NCI-H82 (cell line): ENCODE measurements at places on chromosomes 1 and 21.

GRCh38 chr1:176379626-176380339, 83.2 kb upstream of the PAPPA2 start:
- DNase-seq = no peak

GRCh38 chr1:202807451-202807925, 733 bp downstream of the KDM5B start:
- DNase-seq = peak; percentile 51

DNA sequence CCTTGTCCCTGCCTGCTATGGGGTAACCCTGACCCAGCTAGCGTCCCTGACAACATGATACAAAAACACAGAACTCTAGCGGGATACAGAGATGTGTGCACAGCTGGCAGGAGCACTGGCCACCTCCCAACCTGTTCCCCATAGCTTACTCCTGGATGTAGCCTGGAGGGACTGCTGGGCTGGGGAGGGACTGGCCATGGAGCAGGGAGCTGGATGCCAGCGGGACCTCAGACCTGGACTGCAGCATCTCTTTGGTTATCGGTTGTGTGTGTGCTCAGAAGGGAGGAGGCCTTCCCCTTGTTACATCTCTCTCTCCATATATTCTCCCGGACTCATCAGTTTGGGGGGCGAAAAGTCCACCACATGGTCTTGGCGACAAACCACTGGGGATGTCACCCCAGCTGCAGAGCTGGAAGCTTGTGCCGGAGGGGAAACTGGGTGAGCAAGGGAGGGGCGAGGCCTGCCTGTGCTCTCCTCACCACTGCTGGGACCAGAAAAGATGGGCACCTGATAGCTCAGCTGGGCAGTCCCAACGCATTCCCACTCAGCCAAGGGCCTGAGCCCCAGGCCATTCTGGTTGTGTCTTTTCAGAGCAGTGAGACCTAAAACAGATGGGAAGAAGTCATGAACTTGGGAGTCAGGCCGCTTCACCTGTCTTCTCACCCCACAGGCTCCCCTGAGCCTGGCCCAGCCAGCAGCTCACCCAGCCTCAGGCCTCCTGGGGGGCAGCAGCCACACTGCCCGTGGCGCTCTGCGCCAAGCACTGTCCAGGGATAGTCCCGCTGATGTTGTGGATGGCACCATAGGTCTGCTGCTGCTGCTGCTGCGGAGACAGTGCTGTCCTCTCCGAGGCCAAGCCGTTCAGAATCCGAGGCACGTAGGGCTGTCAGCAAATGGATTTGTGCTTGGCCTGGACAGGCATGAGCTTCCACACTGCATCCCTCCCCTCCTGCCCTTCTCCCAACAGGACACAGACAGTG, 35.6 kb downstream of the TMEM63A start:
- no peak for DNase-seq

DNA sequence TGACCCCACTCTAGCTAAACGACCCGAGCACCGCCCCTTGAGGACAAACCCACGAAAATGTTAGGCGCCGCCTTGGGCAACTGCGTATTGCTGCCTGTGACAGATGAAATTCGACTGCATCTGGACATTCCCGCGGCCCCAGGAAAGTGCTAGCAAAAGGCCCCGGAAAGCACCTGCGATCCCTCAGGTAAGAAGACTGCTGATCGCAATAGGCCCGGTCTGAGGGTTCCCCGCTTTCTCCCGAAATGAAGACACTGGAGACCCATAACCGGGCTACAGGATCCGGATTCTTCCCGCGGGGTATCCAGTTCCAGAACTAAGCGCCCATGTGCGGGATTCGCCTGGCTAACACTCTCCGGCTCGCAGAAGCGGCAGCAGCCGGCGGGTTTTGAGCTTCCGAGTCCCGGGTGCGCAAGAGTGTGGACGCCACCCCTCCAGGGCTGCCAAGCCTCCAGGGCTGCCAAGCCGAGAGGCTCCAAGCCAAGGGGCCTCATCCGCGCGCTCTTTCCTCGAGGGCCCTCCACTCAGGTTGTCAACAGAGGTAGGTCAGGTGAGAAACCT, 157.9 kb upstream of the NBPF11 start:
- DNase-seq = no peak

DNA sequence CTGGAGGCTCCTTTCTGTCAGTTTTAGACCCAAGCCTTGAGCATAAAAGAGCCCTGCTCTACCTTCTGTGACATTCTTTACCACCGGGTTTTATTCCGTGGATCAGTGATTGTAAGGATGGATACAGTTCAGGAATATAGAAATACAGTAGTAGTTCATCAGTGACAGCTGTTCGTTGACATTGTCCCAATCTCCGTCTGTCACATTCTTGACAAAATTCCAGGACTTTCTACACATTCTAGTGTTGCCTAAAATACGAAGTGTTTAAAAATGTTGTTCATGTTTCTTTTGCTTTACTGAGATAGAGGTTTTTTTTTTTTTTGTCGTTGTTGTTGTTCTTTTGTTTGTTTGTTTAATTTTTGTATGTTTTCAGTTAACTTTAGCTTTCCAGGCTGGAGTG, 29.9 kb downstream of the MAP10 start:
- no peak for DNase-seq

DNA sequence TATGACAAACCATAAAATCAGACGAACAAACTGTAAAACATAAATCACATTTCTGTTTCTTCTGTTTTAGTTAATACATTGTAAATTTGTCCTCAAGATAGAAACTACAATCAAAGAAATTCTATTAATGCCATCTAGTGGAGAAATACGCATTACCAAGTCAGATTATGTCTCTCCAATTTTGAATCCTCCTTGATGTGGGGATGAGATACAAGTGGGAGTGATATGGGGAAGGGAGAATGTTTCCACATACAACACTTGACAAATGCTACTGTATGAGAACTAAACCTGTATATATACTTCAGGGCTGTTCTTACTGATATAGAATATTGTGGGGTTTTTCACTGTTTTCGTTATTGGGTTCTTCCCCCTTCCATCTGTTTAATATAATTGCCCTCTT, 2.6 kb downstream of the HFM1 start:
- peak; percentile 67 for DNase-seq

DNA sequence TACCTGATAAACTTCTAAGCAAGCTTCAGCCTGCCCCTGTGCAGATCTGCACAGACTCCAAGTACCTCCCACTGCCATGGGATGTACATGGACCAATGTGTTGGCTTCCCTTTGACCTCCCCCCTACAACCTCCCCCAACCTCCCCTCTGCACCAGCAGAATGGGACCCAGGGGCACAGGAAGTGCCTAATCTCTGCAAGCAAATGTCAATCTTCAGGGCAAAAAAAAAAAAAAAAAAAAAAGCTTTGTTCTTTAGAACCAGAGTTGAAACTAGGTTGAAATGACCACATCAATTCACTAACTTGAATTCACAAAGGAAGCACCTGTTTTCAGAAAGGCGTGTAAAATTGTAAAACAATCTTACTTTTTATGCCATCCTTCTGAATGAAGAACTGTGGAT, 53.9 kb upstream of the TIAM1 start:
- peak; percentile 14 for DNase-seq

GRCh38 chr1:28139025-28139712, 37.3 kb downstream of the PTAFR start:
- DNase-seq = no peak

GRCh38 chr1:67674260-67675011, 10.6 kb upstream of the GADD45A start:
- peak; percentile 97 for DNase-seq

DNA sequence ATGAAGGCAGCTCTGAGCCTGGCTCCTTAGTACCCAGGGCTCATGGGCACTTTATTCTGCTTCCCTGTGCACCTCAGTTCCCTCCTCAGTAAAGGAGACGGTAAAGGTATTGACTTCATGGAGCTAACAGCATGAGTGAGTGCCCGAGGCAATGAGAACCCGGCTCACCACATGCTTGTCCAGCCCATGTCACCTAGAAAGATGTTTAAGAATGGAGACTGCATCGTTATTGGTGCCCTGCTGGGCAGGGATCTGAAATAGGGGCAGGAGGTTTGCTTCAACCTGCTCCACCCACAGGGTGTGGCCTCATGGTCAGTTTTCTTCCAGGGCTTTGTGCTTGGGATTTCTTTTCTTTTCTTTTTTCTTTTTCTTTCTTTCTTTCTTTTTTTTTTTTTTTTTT, 7.0 kb upstream of the KCNE1 start:
- DNase-seq = no peak
